ENCODE measurements at places on chromosomes 2 and 18.

DNA sequence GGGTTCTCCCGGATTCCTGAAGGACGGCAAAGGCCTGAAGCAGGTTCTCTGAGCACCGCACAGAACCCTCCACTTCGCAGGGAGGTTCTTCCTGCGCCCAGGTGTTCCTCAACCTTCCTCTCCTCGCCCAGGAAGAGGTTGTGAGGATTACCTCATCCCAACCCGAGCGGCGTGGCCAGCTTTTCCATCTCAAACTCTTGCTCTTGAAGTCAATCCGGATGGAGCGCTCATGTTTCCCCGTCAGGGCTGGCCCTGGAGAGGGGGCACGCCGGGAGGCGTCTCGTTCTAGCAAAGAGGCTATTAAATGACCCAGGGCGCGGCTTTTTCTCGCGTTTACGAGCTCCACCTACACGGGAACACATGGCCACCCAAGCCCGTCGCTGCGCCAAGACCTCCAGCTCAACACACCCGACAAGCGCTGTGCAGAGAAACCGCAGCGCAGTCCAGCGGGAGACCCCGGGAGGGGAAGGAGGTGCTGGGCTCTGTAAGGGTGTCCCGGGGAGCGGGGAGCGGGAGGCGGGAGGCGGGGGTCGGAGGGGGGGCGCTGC lies 540 bp upstream of the RAB10 start:
- no peak for DNase-seq

DNA sequence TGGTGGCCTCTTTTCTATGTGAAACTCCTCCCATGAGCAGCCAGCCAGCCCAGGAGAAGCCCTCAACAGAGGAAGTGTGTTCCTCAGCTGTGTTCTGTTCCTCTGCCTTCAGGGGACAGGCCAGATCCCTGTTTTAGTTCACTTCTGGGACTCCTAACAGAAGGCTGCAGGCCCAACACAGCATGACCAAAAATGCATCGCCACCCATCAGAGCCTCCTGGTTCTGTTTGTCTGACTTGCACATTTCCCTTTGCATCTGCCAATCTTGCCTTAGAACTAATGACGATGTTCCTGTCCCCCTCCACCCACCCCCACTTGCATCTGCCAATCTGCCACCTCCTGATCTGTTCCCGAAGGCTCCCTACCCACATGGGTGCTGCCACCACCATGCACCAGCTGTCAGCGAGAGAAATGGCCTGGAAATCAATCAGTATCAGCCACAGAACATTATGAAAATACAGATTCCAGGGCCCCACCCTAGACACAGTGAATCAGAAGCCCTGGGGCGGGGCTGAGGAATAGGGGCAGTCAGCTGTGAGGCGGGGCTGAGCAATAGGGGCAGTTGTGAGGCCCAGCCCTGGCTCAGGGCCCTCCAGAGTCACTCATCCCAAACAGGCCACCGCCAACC lies 51.0 kb downstream of the FAM168B start:
- no peak for DNase-seq

- peak; percentile 78 for DNase-seq
These were observed 1.4 kb downstream of the PHLPP1 start for GRCh38 chr18:62716619-62717168.

DNA sequence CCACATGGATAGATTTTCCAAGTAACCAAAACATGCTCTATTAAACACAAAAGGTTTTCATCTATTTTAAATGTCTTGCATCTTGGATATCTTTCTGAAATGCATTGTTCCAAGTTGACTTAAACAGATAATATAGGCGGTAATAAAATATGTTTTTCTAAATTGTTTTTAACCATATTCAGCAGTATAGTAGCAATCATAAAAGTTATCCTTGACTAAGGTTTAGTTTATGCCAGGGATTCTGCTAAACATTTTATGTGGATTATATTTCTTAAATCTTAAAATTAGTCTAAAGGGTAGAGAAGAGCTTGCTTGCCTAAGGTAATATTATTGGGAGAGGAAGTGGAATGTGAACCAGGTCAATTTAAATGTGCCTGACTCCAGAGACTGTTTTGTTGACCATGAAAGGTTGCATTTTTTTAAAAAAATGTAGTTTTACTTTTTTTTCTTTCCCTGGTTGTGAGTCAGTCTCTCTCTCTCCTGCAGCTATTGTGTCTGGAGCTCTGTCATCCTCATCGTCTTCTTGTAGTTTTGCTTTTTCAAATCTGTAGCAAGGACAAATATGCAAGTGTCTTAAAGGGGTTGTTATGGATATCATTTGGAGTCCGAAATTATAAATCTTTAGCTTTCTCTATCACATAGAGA lies 309.1 kb upstream of the COL3A1 start:
- no peak for DNase-seq

DNA sequence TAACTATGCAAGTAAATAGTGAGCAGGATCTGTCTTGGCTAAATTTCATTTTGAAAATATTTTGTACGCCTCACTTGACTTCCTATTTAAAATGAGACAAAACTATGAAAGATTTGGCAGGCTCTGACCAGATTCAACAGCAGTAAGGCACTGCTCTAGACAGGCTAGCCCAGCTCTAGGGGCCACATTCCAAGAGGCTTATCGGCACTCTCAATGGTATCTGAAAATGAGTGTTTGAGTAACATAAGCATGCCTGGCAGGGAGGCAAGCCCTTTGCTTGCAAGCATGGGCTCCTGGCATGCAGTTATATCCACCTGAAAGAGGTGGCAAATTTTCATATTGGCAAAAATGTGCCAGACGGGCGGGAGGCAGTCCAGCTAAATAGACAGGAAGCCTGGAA lies 10.5 kb downstream of the CAPN13 start:
- DNase-seq: no peak

Measured in natural killer cell (primary cell).